Kidney epithelial cell (primary cell): ENCODE measurements at places on chromosomes 6 and 20.

GRCh38 chr6:141677598-141678211 lies 455.0 kb upstream of the GJE1 start:
- no peak for DNase-seq

- DNase-seq, result no peak
Observed at GRCh38 chr6:82227770-82228169, 19.8 kb downstream of the IBTK start.

- DNase-seq, result no peak
Observed at GRCh38 chr20:62991196-62991807, 15.5 kb downstream of the BHLHE23 start.

- no peak for DNase-seq
Observed at GRCh38 chr20:33199026-33199425, 18.1 kb upstream of the BPIFA3 start.

- no peak for DNase-seq
Observed at GRCh38 chr6:20021795-20022194, 184.6 kb downstream of the ID4 start.

DNA sequence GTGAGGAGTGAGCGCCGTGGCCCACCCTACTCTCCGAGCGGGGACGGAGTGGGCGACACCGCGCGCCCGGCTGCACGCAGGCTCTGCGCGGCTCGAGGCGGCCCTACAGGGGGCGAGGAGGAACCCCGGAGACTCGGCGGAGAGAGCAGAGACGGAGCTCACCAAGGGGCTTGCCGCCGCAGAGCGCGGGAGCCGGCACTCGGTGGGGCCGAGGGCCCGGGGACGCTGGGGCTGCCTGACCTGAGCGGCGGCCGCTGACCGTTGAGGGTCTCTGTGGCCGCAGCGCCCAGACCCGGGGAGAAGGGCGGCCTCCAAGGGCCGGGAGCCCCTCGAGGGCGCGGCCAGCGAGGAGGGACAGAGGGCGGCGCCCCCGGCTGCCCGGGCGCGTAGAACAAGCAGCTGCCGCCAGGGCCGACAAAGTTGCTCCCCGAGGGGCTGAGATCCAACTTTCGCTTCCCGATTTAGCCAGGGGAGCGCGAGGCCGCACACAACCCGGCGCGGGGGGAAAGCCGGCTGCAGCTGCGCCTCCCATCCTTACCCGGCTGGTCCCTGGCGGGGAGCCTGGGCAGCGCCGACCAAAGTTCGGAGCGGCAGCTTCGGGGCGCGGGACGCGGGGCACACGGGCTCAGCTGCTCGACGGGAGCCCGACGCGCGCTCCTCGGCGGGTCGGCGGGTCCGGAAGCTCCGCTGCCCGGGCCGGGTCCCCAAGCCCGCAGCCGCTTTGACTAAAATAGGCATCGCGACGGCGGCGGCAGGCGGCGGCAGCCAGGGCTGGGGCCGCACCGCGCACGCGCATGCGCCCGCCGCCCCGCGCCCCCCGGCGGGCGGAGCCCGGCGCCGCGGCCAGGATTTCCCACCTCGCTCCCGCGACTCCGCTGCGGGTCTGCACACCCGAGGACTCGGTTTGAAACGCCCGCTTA lies 43.1 kb downstream of the POPDC3 start:
- DNase-seq, result no peak

GRCh38 chr6:99603421-99604165 lies 3.0 kb upstream of the PRDM13 start:
- no peak for DNase-seq
